ENCODE measurements at places on chromosomes 1 and 21.

DNA sequence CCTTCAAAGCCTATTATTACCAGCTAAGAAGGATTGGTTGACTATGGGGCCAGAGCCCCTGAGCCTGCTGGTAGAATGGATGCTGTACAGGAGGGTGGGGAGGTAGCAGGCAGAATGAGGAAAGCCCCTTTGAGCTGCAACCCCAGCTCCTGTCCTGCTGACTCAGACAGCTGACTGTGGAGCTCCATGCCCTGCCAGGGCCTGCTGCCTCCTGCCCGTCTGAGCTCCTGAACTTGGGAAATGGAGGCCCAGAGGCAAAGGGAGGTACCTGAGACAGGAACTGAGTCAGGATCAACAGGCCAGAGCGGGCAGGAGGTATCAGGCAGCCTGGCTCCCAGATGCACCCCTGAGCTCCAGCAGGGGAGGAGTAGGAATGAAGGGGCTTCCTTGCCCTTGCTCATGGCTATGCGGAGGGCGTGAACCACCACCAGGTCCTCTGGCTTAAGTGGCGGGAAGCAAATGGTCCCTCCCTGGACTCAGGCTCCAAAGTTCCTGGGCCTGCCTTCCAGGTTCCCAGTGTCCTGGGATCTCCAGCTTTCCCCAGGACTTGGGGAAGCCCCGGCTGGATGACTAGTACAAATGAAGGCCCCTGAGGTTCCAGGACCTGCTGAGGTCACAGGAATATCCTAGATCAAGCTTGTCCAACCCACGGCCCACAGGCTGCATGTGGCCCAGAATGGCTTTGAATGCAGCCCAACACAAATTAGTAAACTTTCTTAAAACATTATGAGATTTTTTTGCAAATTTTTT is 3.9 kb upstream of the SFN start:
- DNase-seq, result no peak

GRCh38 chr21:14862794-14863720 is 201.7 kb downstream of the NRIP1 start:
- no peak for DNase-seq

GRCh38 chr21:42171091-42172053 is 47.6 kb upstream of the ABCG1 start:
- DNase-seq, result no peak

DNA sequence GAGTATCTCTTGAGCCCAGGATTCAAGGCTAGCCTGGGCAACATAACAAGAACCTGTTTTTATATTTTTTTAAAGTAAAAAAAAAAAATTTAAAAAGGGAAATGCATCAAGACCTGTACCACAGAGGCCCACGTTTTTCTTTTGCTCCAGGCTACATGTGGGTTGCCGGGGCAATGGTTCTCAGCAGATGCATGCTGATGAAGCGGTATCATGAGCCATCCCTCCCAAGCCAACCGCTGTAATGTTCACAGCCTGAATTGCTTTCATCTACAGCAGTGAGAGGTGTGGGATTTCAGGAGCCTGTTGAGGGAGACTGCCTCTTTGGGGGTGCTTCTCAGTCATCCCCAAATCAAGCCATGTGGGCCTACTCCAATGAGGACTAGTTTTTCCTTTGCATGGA is 60.5 kb downstream of the CD58 start:
- DNase-seq, result no peak

- no peak for DNase-seq
Observed at GRCh38 chr1:4010284-4010683, 110.2 kb upstream of the C1orf174 start.

DNA sequence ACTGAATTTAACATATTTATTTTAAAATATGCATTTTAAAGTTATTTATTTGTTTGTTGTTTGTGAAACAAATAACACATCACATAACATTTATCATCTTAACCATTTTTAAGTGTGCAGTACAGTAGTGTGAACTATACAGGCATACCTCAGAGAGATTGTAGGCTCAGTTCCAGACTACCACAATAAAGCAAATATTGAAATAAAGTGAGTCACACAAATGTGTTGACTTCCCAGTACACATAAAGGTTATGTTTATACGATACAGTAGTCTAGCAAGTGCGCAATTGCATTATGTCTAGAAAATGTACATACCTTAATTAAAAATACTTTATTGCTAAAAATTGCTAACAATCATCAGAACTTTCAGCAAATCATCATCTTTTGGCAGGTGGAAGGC is 739.4 kb upstream of the ADGRL4 start:
- no peak for DNase-seq

DNA sequence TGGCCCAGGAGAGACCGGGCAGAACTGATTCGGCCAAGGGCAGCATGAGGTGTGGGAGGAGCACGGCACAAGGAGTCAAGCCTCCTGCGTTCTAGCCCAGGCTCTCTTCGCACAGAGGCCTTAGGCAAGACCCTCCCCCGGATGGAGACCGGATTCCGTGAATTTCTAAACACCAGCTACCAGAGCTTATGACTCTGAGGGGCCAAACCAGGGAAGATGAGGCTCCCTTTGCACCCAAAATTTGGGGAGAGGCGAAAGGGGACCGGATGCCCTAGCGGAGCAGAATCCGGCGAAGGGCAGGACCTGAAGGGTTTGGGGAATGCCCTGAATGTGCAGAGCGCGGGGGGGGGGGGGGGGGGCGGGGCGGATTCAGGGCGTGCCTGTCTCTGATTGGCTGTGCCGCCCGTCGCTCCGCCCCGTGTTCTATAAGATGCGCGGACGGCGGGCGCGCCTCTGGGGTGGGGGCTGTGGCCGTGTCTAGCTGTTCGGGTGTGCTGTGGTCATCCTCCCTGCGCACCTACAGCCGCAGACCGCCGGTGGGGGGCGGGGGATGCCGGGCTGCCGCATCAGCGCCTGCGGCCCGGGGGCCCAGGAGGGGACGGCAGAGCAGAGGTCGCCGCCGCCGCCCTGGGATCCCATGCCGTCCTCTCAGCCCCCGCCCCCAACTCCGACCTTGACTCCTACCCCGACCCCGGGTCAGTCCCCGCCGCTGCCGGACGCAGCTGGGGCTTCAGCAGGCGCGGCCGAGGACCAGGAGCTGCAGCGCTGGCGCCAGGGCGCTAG is at the start of gene TRNP1:
TRNP1 (plus strand) TSS at position 456 of the 783 bp plus-strand sequence; CDS start at position 551, 95 bp downstream.
- DNase-seq, result peak; percentile 45

- peak; percentile 46 for DNase-seq
Observed at GRCh38 chr1:160795951-160796383, at the start of gene LY9. LY9 (plus strand) TSS chr1:160796174; CDS start chr1:160796188, 14 bp downstream.

DNA sequence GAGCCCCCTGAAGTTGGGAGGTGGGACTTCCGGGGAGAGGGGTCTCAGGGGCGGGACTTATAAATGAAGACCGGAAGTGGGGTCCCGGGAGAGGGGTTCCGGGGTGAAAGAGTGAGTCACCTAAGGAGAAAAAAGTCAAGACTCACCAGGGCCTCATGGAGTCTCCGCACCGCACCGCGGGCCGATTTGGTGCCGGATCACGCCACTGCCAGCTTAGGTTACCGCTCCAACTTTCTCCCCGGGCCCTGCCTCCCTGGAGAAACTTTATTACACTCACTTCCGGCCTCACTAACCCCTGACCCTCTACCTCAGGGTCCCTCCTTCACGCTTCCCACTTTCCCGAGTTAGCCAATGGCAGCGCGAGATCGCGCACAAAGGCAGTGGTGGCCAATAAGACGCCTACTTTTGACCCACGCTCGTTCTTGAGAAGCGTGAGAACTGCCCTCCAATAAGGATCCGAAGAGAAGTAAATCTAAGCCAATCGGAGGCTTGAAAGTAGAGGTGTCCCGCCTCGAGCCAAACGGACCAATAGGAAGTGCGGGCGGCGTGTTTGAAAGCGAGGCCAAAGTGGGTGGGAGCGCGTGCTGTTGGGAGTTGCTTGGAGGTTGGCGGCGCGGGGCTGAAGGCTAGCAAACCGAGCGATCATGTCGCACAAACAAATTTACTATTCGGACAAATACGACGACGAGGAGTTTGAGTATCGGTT is at the start of gene CKS1B:
CKS1B (plus strand) TSS at position 580 of the 706 bp plus-strand sequence; CDS start at position 645, 65 bp downstream.
- peak; percentile 90 for DNase-seq

- no peak for DNase-seq
Observed at GRCh38 chr1:221157026-221157761, 278.0 kb downstream of the HLX start.

DNA sequence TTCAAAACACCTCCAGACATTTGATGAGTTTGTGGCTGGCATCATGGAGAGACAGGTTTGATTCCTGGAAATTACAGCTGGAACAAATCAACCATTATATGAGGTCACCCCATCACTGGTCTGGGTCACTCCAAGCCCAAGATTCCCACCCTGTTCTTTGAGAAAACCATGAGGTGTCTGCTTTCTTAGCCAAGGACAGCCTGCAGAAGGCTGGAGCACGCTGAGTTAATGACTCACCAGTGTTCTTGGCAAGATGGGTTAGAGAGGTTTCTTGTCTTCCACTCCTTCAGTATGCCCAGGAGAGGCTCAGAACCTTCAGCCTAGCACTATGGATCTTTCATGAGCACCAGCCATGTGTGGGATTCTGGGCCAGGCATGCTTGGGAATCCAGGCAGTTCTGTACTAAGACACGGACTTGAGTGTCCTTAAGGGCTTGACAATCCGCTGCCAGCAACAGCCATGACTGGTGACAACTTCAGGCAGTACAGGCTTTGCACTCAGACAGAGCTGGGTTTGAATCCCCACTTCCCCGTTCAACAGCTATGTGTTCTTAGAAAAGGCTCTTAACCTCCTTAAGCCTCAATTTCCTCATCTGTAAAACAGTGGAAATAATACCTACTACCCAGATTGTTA is 43.9 kb downstream of the GRHL3 start:
- no peak for DNase-seq

DNA sequence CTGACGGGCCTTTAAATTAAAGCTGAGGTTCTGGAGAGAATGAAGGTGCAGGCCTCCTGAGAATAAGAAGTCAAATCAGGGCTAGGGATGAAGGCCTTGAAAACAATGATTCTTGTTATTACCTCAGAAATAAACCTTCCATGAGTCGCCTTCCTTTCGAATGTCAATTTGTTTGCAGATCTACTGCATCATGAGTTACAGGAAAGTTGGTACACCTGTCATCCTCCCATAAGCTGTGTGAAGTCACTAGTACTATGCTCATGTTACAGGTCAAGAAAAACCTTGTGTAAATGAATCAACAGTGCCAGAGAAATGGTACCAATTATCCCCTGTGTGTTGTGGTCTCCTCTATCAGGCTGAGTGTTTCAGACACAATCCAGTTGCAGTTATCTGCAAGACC is 281.2 kb upstream of the PLXNA2 start:
- DNase-seq, result no peak

DNA sequence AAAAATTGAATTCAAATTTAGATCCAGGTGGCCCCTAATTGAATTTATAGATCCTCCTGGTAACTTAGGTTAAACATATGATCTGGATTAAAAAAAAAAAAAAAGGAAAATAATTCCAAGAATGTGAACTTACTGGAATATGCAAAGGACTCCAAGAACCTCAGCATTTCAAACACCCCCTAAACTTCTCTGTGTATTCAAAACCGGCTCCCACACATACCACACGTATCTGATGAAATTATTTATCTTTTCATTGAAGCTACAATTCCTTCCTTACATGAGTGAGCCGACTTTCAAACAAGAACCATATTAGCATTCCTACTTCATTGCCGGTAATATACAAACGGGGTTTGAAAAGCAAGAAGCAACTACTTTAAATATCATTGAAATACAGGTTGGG is 61.4 kb upstream of the FMN2 start:
- no peak for DNase-seq

- no peak for DNase-seq
Observed at GRCh38 chr1:248417854-248418253, 15.0 kb downstream of the OR2T1 start.

DNA sequence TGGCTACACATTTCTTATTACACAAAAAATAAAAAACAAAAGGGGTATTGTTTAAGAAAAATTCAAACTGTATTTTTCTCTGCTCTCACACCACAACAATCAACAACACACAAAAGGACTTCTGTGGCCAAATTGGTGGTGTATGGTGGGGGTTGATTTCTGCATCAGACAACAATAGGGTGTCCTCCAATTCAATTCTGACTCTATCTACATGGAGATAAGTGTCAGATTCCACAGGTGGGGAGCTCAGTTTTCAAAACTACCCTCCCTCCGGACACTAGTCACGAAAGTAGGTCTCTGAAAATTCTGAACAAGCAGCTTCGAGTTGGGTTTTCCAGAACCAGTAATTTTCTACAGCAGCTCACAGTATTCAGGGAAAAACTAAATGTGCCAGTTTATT is 744.9 kb upstream of the NCAM2 start:
- no peak for DNase-seq

DNA sequence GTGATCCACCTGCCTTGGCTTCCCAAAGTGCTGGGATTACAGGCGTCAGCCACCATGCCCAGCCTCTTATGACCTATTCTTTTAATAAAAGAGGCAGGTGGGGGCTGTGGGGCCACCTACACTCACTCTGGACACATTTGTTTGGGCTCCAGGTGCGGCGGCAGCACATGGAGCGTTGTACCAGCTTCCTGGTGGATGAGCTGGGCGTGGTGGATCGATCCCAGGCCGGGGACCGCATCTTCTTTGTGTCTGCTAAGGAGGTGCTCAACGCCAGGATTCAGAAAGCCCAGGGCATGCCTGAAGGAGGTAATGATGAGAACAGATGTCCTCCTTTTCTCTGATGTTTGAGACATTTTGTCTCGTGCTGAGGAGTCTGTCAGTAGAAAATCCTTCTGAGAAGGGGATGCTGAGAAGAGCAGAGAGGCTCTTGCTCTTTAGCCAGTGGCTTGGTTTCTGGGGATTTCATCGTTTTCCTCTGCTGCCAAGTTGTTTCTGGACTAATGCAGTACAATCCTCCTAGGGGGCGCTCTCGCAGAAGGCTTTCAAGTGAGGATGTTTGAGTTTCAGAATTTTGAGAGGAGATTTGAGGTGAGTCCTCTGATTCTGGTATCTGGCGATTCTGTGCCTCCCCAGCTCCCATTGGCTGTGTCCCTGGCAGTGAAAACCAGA is 17.9 kb upstream of the MIIP start:
- DNase-seq, result peak; percentile 10

DNA sequence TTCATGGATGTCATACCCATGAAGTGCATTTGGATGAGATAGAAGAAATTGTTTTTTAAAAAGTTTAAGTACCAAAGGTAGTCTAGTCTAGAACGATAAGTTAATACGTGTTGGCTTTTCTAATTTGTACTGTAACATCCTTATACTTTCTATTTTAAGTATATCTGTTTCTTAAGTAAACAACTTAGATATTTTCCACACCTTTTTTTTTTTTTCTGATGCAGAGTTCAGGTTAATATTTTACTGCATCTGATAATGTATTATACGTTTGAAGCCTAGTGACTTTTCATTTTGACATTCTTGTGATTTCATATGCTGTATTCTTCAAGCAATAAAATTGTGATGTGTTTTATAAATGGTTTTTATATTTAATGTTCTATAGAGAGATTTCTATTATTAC is 16.5 kb downstream of the DR1 start:
- no peak for DNase-seq

DNA sequence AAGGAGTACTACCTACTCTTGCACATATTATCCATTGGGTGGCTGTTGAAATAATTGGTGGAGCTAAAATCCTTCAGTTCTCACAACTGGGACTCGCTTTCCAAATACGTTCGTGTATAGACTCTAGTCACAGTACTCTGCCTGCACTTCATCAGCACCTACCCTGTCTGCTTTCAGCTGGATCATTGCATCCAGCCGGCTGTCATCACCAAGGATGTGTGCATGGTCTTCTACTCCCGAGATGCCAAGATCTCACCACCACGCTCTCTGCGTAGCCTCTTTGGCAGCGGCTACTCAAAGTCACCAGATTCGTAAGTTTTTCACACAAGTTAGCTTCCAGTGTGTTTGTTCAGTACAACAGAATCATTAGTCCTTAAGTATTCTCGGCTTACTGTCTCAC is 37.3 kb upstream of the PGD start:
- no peak for DNase-seq
